CD8-positive, alpha-beta memory T cell (primary cell): ENCODE measurements at places on chromosomes 7 and 10. TPM values are rescaled to one million over a fixed set of nuclear protein-coding genes. Genes with fewer than 3 reads are reported as not detected.

DNA sequence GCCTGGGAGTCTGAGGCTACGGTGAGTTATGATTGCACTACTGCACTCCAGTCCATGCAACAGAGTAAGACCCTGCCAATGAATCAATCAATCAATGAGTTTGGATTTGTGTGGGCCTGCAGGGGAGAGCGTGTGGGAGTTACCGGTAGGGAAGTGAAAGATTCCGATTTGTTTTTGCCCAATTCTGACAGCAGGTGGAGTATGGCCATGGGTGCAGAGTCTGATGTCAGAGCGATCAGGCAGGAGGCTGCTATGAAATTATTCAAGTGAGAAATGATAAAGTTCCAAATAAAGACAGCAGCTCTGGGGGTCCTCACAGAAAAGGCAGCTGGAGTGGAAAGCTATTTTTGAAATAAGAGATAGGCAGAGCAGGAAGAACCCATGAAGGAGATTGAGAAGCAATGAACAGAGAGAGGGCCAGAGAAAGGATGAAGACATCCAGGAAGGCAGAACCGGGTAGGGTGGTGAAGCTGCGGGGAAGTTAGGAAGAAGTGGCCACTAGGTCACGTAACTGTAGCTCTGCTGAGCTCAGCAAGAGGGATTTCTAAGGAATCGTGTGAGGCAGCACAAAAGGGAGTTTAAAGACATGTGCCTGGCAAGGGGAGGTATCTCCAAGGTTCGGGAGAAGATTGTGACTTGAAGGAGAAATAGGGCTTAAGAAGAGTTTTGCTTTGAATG lies 93.7 kb upstream of the NMT2 start:
- H3K4me1 ChIP-seq: no peaks in the 10 kb centered on the region
- no peaks in the 10 kb centered on the region for H3K36me3 ChIP-seq

DNA sequence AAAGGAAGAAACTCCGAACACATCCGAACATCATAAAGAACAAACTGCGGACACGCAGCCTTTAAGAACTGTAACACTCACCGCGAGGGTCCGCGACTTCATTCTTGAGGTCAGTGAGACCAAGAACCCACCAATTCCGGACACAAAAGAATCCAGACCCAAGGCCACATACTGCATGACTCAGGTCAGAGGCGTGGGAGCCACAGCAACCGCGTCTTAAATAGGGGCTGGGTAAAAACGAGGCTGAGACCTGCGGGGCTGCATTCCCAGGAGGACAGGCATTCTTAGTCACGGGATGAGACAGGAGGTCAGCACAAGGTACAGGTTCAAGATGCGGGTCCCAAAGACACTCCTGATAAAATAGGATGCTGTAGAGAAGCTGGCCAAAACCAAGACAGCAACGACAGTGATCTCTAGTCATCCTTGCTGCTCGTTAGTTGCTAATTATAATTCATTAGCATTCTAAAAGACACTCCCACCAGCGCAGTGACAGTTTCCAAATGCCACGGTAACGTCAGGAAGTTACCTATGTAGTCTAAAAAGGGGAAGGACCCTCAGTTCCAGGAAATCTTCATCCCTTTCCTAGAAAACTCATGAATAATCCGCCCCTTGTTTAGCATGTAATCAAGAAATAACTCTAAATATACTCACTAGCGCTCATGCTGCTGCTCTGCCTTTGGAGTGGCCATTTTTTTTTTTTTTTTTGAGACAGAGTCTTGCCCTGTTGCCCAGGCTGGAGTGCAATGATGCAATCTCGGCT lies 19.3 kb downstream of the AP5Z1 start:
- H3K4me3 ChIP-seq: no peak overlapping the region
- H3K4me1 ChIP-seq: no peaks in the 10 kb centered on the region
- no peaks in the 10 kb centered on the region for H3K27me3 ChIP-seq
- DNase-seq: no peak
- H3K36me3 ChIP-seq: no peaks in the 10 kb centered on the region
- H3K27ac ChIP-seq: no peak overlapping the region

- no peaks in the 10 kb centered on the region for H3K27me3 ChIP-seq
- H3K27ac ChIP-seq: no peak overlapping the region
- DNase-seq: no peak
- H3K4me3 ChIP-seq: no peak overlapping the region
These were observed 158.0 kb downstream of the PAXIP1 start for GRCh38 chr7:154844955-154845354.

GRCh38 chr10:124668517-124669051 lies 75.6 kb downstream of the FAM53B start:
- H3K4me3 ChIP-seq: no peak overlapping the region
- no peak for DNase-seq
- H3K4me1 ChIP-seq: peaks cover 75% of the 10 kb centered on the region
- H3K36me3 ChIP-seq: peaks cover 15% of the 10 kb centered on the region
- H3K27ac ChIP-seq: no peak overlapping the region

GRCh38 chr7:1678081-1678543 lies 8.0 kb downstream of the ELFN1 start:
- no peak overlapping the region for H3K27ac ChIP-seq
- peaks cover 6% of the 10 kb centered on the region for H3K27me3 ChIP-seq
- H3K4me3 ChIP-seq: no peak overlapping the region
- H3K36me3 ChIP-seq: no peaks in the 10 kb centered on the region

DNA sequence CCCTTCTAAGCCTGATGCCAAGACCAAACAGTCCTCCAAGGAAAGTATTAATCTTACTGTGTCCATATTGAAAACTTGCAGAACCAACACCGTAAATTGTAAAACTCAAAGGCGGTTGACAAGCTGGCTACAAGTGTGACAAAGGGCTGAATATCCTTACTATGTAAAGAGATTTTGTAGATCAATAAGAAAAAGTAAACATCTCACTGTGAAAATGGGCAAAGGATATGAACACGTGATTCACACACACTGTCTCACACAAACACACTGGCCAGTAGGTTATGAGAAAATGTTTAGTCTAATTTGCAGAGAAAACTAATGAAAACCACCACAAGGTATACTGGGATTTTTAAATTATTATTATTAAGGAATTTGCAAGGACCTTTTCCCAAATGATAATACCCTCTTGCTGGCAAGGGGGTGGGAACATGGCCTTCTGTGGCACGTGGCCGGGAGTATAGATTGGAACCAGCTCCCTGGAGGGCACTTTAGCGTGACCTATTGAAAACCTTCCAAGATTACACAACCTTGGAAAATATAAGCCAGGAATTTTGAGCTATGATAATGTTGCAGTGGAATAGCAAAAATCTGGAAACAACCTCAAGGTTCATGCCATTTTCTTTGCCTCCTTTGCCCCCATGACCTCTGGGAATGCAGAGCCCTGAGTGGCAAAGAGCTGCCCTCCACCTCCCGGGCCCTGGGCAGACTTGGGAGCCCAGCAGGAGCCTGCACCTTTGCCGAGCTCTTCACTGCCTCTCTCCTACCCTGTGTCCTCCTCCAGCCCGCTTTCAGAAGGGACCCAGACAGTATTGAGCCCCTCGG lies 26.2 kb upstream of the SLC29A3 start:
- no peak overlapping the region for H3K27ac ChIP-seq
- DNase-seq: no peak
- no peaks in the 10 kb centered on the region for H3K36me3 ChIP-seq
- H3K27me3 ChIP-seq: no peaks in the 10 kb centered on the region
- no peak overlapping the region for H3K4me3 ChIP-seq

- no peak for DNase-seq
- H3K36me3 ChIP-seq: no peaks in the 10 kb centered on the region
- no peaks in the 10 kb centered on the region for H3K27me3 ChIP-seq
- no peak overlapping the region for H3K4me3 ChIP-seq
- no peaks in the 10 kb centered on the region for H3K4me1 ChIP-seq
These were observed 235.2 kb downstream of the DGKI start for GRCh38 chr7:137611606-137612005.

Gene BTBD16
- total RNA-seq: not detected

GRCh38 chr7:109476409-109476808 lies 906.7 kb downstream of the DNAJB9 start:
- no peak overlapping the region for H3K4me3 ChIP-seq
- no peaks in the 10 kb centered on the region for H3K36me3 ChIP-seq
- no peaks in the 10 kb centered on the region for H3K4me1 ChIP-seq
- H3K27me3 ChIP-seq: no peaks in the 10 kb centered on the region
- no peak for DNase-seq
